ENCODE measurements at places on chromosomes 1 and 21.

DNA sequence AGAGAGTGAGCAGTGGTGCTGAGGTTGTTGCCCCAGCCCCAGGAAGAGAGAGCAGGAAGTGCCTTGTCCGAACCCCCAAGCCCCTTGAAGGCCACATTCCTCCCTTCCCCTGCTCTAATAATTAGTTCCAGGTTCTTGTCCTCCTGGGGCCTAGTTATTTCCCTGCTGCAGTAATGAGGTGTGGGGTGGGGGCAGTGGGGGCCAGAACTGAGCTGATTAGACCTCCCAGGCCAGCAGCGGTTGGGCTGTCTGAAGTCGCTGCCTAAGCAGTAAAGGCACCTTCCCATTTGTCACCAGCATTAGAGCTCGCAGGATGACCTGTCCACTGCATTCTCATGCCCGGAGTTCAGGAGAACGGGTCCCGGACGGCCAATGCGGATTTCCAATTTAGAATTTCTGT is 186.5 kb upstream of the CSF3R start:
- DNase-seq, result no peak

DNA sequence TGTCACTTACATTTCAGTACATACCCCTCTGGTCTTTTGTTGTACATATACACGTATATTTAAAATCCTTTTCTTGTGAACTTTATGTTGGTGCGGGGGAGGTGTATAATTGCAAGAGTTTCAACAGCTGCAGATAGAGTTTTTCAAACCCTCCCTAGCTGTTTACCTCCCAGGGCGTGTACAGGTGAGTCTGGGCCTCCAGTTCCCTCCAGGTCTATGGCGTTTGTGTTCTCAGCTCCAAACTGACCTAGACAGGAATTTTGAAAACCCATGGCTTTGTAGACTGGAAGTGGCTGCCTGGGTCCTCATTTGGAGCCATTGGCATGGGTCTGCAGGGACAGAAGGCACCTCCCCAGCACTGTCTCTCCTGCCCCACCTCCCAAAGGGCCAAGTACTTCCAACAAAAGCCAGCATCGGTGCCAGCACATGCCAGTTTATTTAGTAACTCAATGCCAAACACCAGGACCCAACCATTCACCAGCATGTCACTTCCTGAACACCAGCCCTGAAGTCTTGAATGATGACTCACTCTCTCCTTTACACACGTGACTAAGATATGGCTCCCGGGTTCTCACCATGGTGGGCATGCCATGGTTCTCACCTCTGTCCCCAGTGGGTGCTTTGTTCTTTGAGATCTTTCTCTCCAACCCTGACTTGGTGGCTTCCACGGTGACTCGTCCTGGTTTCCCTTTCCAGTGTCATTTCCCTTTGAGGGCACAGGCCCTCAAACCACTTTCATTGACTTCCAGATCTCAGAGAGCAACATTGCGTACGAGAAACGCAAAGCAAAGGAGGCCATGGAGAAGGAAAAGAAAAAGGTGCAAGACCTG is 57.3 kb upstream of the EFHD2 start:
- peak; percentile 69 for DNase-seq

DNA sequence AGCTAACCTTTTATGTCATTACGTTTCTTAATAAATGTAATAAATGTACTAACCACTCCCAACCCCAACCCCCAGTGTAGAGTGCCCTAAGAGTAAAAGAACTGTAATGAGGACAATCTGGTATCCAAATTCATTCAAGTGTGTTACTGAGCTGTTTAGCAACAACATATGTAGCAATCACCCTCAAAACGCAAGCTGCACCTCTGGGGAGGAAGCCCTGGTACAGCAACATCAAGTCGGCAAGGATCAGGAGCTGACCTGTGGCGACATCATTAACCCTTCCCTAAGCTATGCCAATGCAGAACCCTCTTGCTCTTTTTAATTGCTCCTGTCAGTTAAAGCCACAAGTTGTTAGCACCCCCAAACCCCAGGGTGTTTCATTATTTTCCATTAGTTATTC is 47.1 kb downstream of the STX6 start:
- no peak for DNase-seq

GRCh38 chr1:243731301-243731891 is 118.6 kb downstream of the AKT3 start:
- no peak for DNase-seq

GRCh38 chr1:162725301-162725837 is 65.1 kb upstream of the HSD17B7 start:
- no peak for DNase-seq

GRCh38 chr1:8516278-8516777 is 198.4 kb downstream of the SLC45A1 start:
- no peak for DNase-seq

DNA sequence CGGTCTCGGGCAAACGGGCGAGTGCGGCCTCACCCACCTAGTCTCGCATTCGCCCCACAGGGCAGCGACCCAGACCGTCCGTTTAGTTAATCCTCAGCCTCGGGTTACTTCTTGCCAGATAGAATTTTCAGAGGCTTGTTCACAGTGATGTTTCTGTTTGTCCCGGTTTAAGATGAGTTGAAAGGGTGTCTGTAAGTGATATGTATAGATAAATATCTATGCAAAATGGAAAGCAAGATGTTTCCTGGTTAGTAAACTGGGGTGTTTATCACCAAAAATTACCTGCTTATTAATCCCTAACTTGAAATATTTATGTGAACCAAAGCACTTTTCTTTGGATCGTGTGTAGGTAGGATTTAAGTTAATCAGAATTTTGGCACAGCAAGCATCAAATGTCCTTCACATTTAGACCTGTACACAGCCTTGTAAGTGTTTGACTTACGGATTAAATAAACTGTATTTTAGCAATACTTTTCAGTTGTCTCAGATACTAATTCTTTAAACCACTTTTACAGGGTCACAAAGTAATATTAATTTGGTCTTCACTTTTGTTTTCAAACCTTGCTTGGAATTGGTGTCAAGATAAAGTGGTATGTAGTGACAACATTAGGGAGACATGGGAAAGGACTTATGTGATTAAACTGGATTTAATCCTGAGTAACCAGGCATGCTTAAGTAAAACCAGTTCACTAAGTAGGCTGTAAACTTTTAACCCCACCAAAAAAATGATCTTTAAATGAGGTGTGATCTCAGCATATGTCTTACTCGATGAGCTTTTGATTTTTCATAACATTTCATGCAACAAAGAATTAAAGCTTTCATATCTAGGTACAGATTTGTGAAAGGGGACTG is 914 bp downstream of the ZNF326 start:
- DNase-seq, result no peak

DNA sequence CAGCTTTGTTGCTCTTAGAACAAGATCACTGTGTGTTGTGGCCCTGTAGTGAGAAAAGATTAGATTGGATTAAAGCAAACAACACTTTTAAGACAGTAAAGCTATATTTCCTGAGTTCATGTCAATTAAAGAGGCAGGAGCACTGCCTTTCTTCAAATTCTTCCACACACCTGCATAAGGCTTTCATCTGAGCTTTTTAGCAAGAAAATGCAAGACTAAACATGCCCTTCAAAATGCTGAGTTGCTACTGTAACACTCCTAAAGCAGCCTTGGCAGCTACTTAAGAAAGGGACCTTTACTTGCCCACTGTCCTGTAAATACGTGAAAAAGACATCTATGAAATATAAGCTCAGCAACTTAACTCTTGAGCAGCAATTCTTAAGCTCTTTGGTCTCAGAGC is 11.8 kb downstream of the DPH5 start:
- DNase-seq, result no peak

GRCh38 chr1:223487887-223488259 is 94.7 kb downstream of the CCDC185 start:
- DNase-seq, result no peak

GRCh38 chr1:15515022-15515663 is 8.9 kb downstream of the CASP9 start:
- no peak for DNase-seq

DNA sequence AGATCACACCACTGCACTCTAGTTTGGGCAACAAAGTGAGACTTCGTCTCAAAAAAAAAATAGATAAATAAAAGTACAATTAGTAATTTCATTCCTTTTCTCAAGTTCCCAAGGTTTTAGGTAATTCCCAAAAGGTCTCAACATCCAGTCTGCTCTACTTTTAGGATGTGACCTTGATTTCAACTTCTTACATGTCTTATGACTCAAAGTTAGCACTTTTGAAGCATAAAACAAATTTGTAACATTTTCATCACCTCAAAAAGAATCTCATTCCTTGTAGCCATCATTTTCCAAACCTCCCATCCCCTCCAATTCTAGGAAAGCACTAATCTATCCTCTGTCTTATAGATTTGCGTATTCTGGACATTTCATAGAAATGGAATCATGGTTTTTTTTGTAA is 32.2 kb downstream of the SNX27 start:
- no peak for DNase-seq

GRCh38 chr1:9990944-9991343 is 6.1 kb upstream of the RBP7 start:
- DNase-seq, result no peak

DNA sequence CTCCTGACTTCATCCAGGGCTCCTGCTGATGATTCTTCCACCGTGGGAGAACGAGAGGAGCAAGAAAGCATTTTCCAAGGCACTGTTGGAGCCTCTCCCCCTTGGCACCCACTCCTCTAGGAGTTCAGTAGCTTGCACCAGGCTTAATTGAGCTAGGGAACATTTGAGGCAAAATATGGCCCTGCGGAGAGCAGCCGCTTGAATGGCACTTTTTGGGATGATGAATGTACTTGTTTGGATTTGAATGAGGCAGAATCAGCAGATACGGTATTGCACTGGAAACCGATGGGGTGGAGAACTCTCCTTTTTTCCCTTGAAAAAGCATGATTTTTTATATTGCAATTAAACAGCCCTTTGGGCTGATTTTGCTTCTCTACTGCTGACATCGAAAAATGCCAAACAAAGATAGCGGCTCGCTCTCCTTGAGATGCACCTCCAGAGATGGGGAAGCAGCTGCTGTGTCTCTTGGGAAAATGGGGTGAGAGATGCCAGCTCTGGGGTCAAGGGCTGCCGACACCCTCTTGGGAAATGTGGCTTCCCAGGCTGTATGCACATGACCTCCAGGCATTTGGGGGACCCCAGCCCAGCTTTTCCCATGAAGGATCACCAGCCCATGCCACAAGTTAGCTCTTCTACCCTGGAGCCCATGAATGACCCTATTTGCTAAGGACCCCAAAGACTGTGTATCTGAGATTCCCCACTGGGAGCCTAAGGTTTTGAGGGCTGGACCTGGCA is 55.4 kb upstream of the LRP8 start:
- no peak for DNase-seq

DNA sequence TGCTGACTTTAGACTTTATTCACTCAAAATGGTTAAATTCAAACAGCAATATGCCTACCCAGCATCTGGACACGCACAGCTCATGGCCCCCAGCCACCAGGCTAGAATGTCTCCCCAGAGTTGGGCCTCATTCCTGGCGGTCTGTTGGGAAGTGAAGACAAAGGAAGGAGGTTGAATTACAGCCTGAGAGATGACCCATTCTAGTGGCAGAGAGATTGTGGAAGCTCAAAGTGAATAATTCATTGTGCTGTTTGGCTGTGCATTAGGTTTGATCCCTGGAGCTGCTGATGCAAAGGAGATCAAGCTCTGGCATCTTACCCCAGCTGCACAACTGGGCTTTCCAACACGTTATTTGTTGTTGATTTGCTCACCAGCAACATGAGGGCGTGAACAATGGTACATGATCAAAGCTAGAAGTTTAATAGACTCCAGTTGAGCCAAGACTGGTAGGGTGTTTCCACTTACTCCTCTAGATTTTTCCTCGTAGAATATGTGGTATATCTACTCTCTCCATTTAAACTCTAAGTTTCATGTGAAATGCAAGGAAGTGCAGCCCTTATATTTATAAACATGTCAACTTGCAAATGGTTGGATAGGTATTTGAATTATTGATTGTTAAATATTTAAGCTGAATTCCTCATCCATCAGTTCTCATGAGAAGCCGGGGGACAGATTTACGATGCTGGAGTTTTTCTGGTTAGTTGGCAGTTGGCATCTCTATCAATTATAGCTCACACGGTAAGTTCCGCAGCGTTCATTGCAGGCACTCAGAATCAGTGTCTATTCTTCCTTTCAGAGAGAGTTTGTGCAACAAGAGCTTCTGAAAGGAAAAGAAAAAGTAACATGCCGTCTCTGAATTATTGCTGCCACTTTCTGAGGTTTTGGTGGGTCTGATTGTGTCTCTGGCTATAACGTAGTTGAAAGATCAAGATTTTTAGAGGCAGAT is 222.7 kb downstream of the TM2D1 start:
- DNase-seq, result no peak

GRCh38 chr1:7208647-7209180 is 423.5 kb downstream of the CAMTA1 start:
- DNase-seq, result no peak

GRCh38 chr1:10387677-10388386 is 11.0 kb upstream of the PGD start:
- no peak for DNase-seq

GRCh38 chr1:168135921-168136708 is 615 bp downstream of the GPR161 start:
- DNase-seq, result peak; percentile 36

- DNase-seq, result no peak
These were observed 9.6 kb upstream of the PIGK start for GRCh38 chr1:77228836-77229235.

DNA sequence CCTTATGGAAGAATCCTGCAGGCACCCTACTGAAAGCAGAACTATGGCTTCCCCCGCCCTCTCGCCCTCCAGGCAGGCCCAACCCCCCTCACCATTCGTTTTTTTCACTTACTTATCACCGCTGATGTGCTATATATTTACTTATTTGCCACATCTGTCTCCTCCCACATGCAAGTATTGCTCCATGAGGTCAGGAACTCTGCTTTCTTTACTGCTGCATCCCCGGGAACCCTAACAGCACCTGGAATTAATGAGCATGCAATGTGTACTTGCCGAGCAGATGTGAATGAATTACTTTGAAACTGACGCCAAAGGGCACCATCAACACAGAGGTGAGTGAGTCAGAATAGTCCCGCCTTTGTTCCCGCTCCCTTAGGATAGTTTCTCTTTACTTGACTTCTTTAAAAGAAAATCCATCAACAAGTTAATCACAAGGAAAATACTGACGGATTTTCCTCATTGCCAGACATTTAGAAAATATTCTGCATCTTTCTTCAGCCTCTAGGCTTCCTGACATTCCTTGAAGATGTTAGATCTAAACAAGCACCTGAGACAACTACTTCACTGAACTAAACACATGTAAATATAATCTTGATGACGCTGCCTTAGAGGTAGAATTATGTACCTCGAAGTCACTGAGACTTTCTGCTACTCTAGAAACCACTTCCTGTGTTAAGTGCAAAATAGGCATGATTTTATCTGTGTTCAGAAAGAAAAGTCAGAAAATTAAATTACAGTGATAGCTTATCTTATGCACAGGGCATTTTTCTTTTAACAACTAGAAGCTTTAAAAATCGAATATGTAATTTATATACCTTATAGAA is 17.5 kb upstream of the RAB4A start:
- DNase-seq, result no peak
